ENCODE measurements at places on chromosomes 5 and 9.

- DNase-seq: no peak
These were observed 97.5 kb downstream of the MLLT3 start for GRCh38 chr9:20524776-20525175.

GRCh38 chr5:170511551-170512258, 7.9 kb downstream of the KCNIP1 start:
- DNase-seq: no peak

DNA sequence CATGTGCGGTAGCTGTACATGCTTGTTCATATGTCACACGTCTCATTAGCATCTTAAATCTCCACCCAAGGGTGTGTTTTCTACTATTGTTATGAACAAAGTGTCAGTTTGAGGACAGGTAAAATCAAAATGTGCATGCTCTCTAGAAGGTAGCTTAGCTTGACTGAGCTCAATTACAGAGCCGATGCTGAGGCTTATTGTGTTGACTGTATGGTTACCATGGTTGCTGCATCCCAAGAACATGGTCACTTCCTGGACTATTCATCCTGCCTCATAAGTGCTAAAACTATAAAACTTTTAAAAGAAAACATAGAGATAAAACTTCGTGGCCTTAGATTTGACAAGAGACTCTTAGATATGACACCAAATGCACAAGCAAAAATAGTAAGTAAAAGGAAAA, 426.1 kb upstream of the CTNND2 start:
- DNase-seq: no peak

DNA sequence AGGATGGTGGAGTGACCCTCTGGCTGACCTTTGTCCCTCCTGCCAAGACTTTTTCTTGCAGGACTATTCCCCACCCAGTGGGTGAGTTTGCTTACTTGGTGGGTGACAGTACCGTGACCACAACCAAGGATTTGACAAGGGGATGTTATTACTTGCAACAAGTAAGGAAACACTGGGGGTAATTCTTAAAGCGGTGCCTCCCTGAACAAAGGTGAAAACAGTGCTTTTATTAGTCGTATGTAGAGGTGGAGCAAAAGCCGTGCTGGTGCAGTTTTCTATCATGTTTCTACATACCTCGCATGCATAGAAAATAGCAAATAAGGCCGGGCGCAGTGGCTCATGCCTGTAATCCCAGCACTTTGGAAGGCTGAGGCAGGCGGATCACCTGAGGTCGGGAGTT, 41.0 kb upstream of the KDM4C start:
- DNase-seq: no peak
